ENCODE measurements at places on chromosomes 5 and 9. TPM values are rescaled to one million over a fixed set of nuclear protein-coding genes. Genes with fewer than 3 reads are reported as not detected.

NRARP gene
- total RNA-seq, result 21.7 TPM

ST8SIA4 gene
- total RNA-seq, result 18.0 TPM

CDX1 gene
- total RNA-seq, result 5.0 TPM

LCP2 gene
- total RNA-seq, result not detected

ITGA2 gene
- total RNA-seq, result 8.0 TPM

PCDHGB5 gene
- 2.6 TPM for total RNA-seq

UGT3A2 gene
- 0.86 TPM for total RNA-seq

Data from type B pancreatic cell (in vitro differentiated cells).